Caki2 (cell line): ENCODE measurements at places on chromosomes 4 and X.

GRCh38 chr4:41791557-41791956 lies 43.0 kb upstream of the PHOX2B start:
- DNase-seq, result no peak

DNA sequence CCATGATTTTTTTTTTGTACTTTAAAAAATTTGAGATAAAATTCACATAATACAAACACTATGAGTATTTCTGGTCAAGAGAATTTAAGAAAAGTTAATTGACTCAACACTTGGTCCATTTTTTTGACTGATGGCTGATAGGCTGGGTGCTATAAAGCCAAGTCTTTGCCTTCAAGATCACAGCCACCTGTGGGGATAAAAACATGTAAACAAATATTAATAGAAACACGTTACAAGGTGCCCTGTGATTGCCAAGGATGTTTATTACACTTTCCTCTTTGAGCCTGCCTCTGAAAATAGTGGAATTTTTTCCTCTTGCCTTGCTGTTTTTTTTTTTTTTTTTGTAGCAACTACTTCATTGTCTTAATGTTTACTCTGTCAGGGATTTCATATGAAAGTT lies 63.3 kb downstream of the FHIP1A start:
- no peak for DNase-seq

DNA sequence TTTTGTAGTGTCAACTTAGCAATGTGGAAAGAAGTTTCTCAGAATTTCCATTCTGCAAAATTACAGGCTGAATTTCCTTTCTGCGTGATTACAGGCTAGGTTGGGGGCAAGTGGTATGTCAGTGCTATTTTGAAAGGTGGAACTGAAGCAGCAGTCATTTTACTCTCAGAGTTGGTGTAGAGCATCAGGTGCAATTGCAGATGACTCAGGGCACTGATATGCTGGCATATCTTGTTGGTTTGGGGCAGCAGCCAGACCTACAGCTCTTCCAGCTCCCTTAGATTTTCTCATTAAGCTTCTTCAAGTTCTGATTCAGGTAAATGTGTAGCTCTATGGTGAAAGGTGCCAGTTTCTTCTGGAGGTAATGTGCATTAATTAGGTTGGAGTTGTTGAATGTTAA lies 930.7 kb upstream of the PCDH10 start:
- no peak for DNase-seq

DNA sequence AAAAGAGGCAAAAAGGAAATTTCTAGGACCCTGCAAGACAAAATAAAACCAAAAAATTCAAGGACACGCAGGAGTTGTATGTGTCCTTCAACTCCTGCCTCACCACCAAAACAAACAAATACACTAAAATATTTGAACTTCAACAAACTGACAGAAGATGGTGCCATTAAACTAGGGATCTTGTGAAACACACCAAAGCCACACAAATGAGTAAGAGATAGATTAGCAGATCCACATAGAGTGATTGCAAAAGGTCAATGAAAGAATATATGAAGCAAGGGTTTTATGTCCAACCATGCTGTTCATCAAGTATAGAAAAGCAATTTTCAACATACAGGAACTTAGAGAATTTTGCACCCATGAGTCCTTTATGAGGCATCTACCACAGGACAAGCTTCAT lies 40.1 kb upstream of the SCML1 start:
- DNase-seq, result no peak

DNA sequence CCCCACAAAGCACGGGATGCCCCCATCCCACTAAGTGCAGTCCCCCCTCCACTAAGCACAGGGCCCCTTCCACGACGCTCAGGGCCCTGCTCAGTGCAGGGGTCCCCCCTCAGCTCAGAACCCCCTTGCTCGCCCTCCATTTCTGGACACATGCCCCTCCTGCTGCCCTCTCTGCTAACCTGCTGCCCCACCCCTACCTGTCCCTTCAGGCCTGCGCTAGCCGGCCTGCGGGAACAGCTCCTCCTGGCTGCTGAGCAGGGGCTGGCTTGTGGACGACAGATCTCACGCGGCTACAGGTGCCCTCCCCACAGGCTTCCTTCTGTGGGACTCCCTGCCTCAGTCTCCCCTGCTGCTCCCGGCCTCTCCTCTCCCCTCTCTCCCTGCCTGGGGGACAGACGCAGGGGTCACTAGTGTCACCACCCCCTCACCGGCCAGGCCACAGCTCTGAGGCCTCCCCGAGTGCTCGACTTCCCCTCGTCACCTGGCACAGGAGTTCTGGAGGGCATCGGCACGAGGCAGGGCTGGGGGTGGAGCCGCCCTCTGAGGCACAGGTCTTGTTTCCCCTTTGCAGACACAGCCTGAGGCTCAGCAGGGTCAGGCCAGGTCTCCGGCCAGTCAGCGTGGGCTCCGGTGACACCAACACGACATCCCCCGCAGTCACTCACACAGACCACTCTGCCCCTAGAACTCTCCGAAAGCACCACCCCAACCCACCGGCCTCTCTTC lies 21.6 kb downstream of the GAK start:
- no peak for DNase-seq

GRCh38 chr4:93478805-93479204 lies 349.7 kb upstream of the ATOH1 start:
- no peak for DNase-seq

GRCh38 chrX:119654112-119654531 lies 38.8 kb downstream of the SEPTIN6 start:
- DNase-seq, result no peak

DNA sequence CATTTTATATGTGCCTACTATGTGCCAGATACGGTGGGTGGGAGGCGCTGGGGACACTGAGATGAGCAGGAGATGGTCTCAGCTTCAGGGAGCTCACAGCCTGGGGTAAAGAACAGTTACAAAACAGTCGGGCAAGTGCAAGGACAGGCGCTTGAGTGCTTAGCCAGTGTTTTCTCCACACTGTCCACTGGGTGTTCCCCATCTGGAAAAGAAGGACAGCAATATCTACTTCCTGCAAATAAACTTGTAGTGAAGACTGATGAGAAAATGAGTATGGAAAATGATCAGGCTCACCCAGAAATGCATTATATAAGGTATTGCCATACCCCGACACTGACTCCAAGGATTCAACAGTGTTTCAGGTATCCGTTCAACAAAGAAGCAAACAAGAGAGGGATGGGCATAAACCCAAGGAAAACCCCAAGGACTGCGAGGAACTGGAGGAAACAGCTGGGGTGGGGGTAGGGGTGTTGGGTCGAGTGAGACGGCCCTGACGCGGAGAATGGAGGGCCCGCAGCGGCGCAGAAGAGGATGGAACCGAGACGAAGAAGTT lies 835 bp downstream of the TMEM185A start:
- peak; percentile 24 for DNase-seq

GRCh38 chrX:46376246-46376885 lies 168.9 kb downstream of the ZNF674 start:
- DNase-seq, result peak; percentile 69

GRCh38 chr4:152099981-152100378 lies 339.2 kb upstream of the GATB start:
- DNase-seq, result no peak

DNA sequence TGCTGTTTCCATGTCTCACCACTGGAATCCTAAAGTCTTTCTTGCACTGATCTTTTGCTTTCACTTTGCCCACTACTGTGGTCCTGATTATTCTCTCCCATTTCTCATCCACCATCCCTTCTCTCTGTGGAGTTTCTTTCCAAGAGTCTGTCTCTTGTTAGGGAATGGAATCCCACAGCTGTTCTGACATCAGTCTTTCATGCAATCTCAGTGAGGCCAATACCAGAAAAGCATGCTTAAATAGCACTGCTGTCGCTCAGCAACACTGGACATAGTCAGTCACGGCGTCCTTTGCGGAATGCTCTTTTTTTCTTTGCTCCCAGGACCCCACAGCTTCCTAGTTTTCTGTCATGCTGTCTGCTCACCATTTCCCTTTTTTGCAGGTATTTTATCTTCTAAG lies 20.1 kb downstream of the SLITRK4 start:
- DNase-seq, result no peak

GRCh38 chr4:5943561-5943960 lies 50.7 kb upstream of the CRMP1 start:
- DNase-seq, result no peak

DNA sequence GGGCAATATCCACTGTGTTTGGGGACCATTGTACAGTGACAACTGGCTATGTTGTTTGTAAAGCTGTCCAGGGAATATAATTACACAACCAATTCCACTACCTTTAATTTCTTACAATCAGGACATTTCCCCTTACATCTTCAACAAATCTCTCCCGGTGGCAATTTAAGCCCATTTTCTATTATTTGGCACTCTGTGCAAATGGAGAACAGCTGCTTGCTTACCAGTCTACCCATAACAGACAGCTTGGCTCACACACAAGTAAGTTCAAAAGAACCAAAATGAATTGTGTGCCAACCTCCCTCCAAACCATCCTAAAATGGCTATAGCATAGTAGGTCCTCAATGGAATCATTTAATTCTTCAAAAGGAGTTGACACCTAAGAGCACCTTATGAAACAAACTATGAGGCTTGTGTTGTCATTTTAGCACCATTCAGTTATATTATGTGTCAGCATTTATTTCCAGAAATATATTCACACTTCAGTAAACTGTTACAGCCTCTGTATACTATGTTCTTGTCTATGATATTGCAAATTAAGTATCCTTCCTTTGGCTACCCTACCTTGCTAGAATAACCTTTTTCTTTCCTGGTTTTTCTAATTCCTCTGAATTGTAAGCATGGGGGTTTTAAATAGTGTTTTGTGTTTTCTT lies 18.4 kb downstream of the GABRA4 start:
- DNase-seq, result no peak
